ENCODE measurements at places on chromosomes 11 and 22.

DNA sequence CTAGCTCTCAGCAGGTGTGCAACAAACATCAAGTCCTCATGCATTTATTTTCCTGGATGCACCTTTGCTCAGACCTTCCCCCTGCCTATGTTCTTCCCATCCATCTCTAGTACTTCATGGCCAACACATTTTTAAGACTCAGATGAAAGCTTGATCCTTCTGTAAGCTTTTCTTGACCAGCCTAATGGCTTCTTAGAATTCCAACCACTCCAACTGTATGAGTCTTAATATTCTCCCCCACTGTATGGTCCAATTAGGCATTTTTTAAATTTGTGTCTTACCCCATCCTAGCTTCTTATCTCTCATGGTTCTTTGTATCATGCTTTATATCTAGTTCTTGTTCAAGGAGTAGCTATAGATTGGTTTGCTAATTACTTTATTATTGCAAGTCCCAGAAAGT is 44.8 kb downstream of the TENM4 start:
- no peak for DNase-seq

DNA sequence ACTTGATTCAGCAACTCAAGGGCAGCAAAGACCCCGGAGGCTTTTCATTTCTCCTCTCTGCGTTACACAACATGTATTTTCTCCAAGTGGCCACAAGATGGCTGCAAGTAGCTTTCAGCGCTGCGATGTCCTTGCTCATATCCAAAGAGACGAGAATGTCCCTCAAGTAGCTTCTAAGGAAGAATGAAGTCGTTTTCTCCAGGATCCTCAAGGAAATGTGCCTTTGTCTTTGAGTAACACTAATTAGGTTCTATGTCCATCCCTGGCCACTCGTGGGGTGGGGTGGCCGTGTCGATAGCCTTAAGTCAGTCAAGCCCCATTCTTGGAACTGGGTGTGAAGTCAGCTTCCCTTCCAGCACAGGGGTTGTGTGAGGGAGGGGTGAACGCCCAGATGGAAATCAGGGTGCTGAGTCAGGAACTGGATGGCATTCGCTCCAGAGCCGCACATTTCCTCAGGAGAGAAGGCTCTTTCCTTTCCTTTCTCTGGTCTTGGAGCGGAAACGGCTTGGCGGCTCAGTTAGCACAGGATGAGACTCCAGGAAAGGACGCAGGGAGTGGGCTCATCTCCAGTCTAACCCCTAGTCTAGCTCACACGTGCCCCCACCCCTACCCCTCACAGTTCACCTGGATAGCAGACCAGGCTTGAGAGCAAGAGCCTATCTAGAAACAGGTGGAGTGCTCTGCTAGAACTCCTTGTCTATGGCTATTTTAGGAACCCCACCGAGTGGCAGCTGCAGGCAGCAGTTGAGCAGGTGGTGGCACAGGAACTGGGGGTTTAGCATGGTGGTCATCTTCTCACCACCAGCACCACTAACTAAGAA is 44.3 kb downstream of the NNMT start:
- DNase-seq, result peak; percentile 66

DNA sequence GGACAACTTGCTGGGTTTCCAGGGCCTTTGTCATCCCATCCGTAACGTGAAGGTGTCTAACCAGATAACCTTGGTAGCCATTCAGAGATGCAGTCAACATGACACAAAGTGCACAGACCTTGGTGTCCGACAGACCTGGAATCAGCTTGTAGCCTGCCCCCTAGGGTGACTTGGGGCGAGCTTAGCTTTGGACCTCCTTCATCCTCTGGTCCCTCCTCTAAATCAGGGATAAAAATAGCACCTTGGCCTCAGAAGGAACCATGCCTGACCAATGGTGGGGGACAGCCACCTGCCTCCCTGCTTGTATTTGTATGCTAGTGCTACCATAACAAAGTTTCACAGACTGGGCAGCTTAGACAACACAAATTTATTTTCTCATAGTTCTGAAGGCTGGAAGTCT is 3.7 kb downstream of the SNRPD3 start:
- no peak for DNase-seq

DNA sequence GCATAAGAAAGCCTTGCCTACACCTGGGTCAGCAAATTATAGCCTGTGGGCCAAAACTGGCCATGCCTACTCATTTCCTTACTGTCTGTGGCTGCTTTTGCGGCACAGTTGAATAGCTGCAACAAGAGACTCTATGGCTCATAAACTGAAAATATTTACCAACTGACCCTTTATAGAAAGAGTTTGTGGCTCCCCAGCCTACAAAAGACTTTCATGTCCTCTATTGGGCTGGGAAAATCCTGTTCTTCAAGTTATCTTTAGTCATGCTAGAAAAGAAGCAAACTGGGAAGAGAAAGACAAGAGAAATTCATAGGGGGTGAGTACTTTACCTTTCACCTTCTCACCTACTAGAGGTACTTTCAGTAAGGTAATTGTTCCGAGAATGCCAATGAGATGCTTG is 175.1 kb downstream of the SWAP70 start:
- DNase-seq, result no peak

Data from suppressor macrophage treated with lipopolysaccharide for 4 hours (primary cell).